ENCODE measurements at places on chromosomes 13 and 19.
A peak's percentile ranks its signal among the peaks of the same experiment; 100 is the strongest.

DNA sequence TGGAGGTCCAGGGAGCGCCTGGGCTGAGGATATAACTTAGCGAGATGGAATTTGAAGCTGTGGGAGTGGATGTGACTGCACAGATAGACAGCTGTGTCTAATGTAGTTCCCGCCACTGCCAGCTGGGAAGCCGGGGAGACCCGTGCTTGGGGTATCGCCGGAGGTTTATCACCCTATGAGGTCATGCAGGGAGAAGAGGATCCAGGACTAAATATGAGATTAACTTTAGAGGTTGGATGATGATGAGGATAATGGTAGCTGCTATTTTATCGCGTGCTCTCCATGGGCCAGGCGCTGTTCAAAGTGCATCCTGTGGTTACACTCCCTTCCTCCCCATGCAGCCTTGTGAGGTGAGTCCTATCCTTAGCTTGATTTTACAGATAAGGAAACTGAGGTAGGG, 19.9 kb downstream of the SSC5D start:
- DNase-seq, result no peak

- no peak for DNase-seq
Measured at GRCh38 chr19:23810496-23810895, 51.8 kb upstream of the ZNF681 start.

- DNase-seq, result no peak
Measured at GRCh38 chr19:30498707-30499106, 126.5 kb downstream of the ZNF536 start.

DNA sequence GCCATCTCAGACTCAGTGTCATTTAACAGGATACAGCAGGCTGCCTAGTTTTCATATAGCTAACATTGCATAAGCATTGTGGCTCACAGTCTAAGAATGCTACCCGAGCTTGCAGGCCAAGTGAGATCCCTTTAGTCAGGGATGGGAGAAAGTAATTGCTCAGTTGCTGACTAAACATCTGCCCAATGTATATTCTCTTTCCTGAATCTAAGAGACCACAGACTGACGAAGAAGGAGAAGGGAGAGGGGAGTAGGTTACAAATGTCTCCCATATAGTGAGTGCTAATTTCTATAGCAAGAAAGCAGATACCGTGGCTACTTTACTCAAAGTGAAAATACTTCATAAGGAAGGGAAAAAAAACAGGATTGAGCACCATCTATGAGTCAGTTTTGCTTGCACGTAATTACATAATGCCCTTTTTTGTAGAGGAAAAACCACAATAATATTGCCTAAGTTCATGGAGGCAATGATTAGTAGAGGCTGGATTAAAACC, 453.9 kb downstream of the COG6 start:
- peak; percentile 24 for DNase-seq

- no peak for DNase-seq
Measured at GRCh38 chr13:52348983-52349780, 56.8 kb downstream of the THSD1 start.

- DNase-seq, result no peak
Measured at GRCh38 chr19:8126511-8126910, 22.9 kb downstream of the FBN3 start.

DNA sequence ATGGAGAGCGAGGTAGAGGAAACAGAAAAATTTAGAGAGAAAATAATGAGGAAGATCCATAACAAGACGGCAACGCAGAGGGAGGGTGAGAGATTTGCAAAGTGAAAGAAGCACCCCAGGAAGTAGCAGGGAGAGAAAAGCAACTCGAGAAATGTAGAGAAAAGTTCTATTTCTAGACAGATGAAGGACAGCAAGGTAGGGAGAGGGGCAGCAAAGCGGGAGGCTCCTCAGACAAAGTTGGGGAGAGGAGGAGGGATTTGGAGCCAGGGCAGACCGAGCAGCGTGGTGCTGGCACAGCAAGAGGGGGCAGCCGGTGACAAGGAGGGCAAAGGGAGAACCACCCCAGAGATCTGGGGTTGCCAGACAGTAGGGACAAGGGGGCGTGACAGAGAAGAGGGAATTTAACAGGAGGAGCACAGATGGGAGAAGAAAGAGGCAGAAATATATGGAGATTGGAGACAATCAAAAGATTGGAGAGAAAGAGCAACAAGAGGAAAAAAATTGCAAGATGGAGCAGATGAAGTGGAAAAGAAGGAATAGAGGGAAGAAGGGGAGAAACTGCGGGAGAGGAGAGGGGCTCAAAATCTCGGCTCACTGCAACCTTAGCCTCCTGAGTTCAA, 989 bp downstream of the ZNF766 start:
- peak; percentile 12 for DNase-seq

- DNase-seq, result no peak
Measured at GRCh38 chr13:53201454-53202225, 173.0 kb downstream of the OLFM4 start.

DNA sequence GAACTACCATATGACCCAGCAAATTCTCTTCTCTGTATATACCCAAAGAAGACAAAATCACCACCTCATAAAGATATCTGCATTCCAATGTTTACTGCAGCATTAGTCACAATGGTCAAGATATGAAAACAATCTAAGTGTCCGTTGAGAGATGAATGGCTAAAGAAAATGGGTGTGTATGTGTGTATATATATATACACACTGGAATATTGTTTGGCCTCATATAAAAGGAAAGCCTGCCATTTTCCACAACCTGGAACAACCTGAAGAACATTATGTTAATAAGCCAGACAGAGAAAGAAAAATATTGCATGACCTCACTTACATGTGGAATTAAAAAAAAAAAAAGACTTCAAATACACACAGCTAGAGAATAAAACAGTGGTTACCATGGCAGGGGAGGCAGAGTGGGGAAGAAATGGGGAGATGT, 29.5 kb upstream of the RBM26 start:
- DNase-seq, result no peak

- DNase-seq, result no peak
Measured at GRCh38 chr19:2305452-2306280, 2.3 kb downstream of the LINGO3 start.

- DNase-seq, result no peak
Measured at GRCh38 chr19:55369653-55370304, 484 bp downstream of the IL11 start.

DNA sequence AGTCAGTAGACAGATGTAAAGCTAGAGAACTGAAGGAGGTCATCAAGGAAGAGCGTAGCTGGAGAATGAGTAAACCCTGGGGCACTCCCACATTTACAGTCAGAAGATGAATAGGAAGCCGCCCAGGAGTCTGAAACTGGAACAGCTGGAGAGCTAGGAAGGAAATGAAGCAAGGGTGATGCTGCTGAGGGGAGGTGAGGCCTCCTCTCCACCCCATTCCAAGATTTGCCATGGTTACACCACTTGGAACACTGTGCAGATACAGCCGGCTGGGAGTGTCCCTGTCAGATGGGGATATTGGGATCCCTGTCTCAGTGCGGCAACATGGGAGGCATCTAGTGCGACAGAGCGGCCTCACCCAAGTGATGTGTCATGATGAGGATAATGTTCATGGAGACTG, 51.8 kb upstream of the GPI start:
- no peak for DNase-seq

DNA sequence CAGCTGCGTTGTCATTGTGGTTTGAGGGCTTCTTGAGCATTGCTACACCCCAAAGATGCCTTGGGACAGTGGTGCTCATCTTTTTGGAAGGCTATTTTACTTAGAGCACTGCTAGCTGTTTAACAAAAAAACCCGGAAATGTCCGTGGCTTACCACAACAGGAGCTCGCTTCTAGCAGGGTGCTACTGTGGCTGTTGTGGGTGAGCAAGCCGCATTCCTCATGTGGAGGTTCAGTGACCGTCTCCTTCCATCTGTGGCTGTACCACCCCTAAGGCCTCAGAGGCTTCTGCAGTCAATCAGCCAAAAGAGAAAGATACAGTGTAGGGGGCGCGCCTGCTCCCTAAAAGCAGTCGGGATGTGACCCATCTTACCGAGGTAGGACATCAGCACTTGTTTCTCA, 1004.2 kb downstream of the UQCRFS1 start:
- no peak for DNase-seq

DNA sequence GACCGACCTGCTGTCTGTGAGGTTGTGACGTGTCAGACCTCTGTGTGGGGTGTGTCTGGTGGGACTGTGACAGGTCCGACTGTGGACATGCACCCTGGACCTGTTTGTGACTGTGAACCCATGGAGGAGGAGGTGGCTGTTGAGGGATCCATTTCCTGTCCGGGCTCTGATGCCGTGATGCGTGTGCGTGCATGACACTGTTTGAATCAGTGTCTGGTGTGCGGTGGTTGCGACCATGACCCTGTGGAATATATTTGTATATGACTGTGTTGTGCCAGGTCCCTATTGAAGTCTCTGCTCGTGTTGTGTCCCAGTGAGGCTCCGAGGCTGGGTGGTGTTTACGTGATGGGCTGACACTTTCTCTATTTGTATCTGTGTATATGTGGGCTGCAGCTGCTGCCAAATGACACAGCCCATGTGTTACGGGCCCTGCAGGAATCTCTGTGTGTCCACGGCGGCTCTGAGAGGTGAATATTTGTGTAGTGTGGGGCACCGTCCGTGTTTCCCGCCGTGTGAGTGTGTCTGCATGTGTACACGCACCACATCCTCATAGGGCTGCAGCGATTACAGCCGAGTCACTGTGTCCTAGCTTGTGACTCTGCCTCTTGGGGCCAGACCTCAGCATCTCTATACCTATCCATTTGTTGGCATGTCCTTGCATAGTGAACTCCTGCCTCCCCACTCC, 18.3 kb downstream of the CCDC97 start:
- DNase-seq, result peak; percentile 78

GRCh38 chr13:97506511-97506910, 72.5 kb downstream of the RAP2A start:
- no peak for DNase-seq

DNA sequence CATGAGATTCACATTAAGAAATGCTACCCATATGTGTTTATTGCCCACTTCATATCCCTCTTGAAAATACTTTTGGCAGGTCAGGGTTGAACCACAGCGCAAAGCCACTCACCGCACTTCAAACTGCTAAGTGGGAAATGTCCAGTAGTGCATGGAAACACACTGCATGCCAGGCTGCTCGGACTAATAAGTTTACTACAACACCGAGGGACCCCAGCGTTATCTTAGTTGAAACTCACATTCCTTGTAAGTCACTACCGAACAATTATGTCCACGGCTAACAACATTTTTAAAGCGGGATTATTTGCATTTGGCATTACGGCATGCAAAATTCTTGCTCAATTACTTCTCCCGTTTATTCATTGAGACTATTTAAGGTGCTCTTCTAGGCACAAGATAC, 4.0 kb downstream of the BRD4 start:
- no peak for DNase-seq

GRCh38 chr19:58279042-58279924, 528 bp downstream of the ZNF8 start:
- no peak for DNase-seq

- DNase-seq, result no peak
Measured at GRCh38 chr13:30323524-30323923, 16.2 kb upstream of the KATNAL1 start.

DNA sequence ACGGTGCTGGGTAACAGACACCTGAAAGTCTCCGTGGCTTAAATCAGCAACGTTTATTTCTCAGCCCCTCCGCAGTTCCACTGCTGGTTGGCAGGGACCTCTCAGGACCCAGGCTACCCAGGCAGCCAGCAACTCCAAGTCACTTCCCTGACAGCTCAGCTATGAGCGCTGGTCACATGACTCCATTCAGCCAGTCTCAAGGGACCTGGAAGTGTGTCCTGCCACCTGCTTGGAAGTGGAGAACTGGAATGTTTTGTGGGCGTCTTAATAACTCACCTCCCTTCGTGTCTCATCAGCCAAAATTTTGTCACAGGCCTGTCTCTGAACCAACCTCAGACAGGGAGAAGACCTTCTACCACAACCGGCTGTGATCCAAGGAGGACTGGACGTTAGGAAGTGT, 72.8 kb downstream of the DPF1 start:
- DNase-seq, result no peak

- no peak for DNase-seq
Measured at GRCh38 chr13:95505986-95506385, 46.5 kb upstream of the CLDN10 start.

DNA sequence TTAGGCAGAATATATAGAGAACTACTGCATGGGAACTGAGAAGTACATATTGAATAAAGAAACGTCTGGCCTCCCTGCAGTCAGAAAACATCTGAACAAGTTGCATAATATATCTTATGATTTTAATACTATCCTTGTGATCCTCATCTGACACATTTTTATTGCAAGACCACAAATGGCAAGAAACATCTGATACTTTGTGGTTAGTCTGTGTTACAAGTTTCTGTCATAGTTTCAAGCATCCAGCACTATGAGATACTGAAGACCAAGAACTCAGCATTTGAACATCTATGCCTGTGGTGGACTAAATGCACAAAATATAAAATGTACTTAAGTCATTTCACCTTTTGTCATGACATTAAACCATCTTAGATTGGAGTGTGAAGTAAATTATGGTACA, 1175.8 kb upstream of the MIR17HG start:
- DNase-seq, result no peak

GRCh38 chr19:10544753-10545251, 1.1 kb downstream of the ATG4D start:
- no peak for DNase-seq

GRCh38 chr13:20274466-20274865, 42.3 kb upstream of the GJB6 start:
- DNase-seq, result no peak

- no peak for DNase-seq
Measured at GRCh38 chr19:39420769-39421168, 8.3 kb downstream of the PLEKHG2 start.

DNA sequence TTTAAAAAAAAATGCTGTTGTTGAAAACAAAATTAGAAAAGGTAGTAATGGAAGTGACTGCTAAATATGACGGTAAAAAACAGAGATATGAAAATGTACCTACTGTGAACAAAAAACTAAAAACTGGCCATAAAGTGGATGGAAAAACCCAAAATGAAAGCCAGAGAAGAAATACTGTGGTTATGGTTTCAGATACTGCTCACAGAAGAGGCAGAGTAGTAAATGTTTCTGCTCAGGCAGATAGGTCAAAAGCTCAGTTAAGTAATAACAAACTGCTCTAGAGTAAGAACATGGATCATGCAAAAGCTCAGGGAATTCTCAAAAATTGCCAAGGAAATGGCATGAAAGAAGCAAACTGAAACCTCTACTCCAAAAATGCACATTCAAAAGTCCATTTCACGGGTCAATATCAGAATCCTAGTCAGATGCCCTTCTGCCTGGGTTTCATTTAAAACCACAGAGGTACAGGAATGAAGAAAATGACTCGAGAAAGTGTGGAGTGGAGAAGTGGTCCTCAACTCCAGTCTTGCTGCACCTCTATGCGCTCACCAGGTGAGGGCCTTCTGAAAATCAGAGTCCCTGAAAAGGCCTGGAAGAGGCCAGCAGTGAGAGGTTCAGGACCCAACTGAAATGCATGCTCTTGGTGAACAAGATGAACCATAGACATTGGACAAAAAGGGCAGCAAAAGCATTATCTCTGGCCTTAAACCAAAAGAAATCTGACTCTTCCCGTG, 315.0 kb upstream of the SPRY2 start:
- DNase-seq, result no peak

- no peak for DNase-seq
Measured at GRCh38 chr13:68810660-68811059, 1297.0 kb upstream of the ATXN8OS start.

All from CD14-positive monocyte (primary cell).